Activated CD4-positive, alpha-beta memory T cell treated with anti-CD3 and anti-CD28 coated beads for 36 hours (primary cell): ENCODE measurements at places on chromosomes 16 and 17.

DNA sequence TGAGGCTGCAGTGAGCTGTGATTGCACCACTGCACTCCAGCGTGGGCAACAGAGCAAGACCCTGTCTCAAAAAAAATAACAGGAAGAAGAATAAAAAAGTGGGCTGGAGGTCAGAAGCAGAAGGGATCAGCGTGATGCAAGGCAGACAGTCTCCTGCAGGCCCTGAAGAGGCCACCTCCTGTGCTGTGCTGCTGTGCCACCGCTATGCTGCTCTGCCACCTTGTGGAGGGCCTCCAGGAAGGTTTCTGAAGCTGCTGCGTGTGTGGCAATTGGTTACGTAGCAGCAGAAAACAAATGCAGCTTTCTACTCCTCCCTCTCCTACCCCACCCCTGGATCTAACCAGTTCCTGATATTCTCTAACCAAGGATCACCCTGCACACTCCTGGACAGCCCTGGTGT lies 815.5 kb downstream of the KCNJ18 start:
- H3K27me3 ChIP-seq, result no peaks in the 10 kb centered on the region
- no peak overlapping the region for H3K27ac ChIP-seq
- H3K36me3 ChIP-seq, result no peaks in the 10 kb centered on the region
- no peaks in the 10 kb centered on the region for H3K4me1 ChIP-seq

GRCh38 chr16:88936008-88936555 lies 40.9 kb downstream of the CBFA2T3 start:
- no peaks in the 10 kb centered on the region for H3K4me1 ChIP-seq
- H3K4me3 ChIP-seq, result no peak overlapping the region
- DNase-seq, result peak; percentile 36
- no peak overlapping the region for H3K27ac ChIP-seq
- no peaks in the 10 kb centered on the region for H3K36me3 ChIP-seq

GRCh38 chr16:55901566-55902217 lies 26.5 kb upstream of the CES5A start:
- peaks cover 15% of the 10 kb centered on the region for H3K27me3 ChIP-seq
- no peak for DNase-seq
- no peaks in the 10 kb centered on the region for H3K36me3 ChIP-seq
- H3K27ac ChIP-seq, result no peak overlapping the region

DNA sequence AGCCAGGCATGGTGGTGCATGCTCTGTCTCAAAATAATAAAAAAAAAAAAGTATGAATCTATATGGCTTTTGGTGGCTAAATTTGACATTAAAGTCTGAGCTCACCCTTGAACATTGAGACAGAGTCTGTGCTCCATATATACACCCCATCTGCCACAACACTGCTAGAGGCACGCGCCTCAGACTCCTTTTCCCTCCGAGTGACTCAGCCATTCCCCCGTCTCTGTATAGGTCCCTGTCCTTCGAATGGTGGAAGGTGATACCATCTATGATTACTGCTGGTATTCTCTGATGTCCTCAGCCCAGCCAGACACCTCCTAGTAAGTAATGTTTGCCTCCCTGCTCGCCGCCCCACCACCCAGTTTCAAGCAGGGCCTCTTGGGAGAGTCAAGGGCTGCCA lies 4.5 kb upstream of the EFNB3 start:
- H3K36me3 ChIP-seq, result peaks cover 43% of the 10 kb centered on the region
- H3K27me3 ChIP-seq, result peaks cover 21% of the 10 kb centered on the region
- DNase-seq, result no peak
- peaks cover 12% of the 10 kb centered on the region for H3K4me1 ChIP-seq
- no peak overlapping the region for H3K27ac ChIP-seq

GRCh38 chr16:49469311-49469670 lies 95.7 kb downstream of the C16orf78 start:
- peaks cover 5% of the 10 kb centered on the region for H3K4me1 ChIP-seq
- no peak for DNase-seq
- no peaks in the 10 kb centered on the region for H3K27me3 ChIP-seq
- H3K4me3 ChIP-seq, result no peak overlapping the region
- no peaks in the 10 kb centered on the region for H3K36me3 ChIP-seq

- peaks cover 20% of the 10 kb centered on the region for H3K4me1 ChIP-seq
- peak overlapping the region; percentile 76 for H3K4me3 ChIP-seq
- no peak overlapping the region for H3K27ac ChIP-seq
- peaks cover 16% of the 10 kb centered on the region for H3K36me3 ChIP-seq
- H3K27me3 ChIP-seq, result no peaks in the 10 kb centered on the region
- DNase-seq, result peak; percentile 27
Observed at GRCh38 chr16:2213817-2214718, 572 bp downstream of the PGP start.

DNA sequence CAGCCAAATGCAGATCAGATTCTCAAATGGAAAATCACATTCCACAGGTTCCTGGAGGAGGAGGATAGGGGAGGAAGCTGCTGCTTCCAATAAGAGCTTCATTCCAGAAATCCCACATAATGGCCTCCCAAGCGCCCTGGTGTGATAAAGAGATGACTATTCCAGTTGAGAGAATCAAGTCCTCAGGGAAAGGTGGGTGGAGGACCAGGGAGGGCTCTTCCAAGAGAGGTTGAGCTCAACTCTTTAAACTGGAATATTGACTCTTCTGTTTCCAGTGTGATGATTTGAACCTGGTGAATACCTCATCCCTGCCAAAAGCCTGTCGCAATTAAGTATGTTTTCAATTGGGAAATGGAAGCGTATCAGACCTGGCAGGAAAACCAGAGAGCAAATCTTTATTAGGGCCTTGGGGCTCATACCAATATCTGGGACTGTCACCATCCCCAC lies 81.4 kb upstream of the DYNLRB2 start:
- H3K4me3 ChIP-seq, result no peak overlapping the region
- H3K4me1 ChIP-seq, result no peaks in the 10 kb centered on the region
- no peaks in the 10 kb centered on the region for H3K36me3 ChIP-seq
- no peak for DNase-seq
- no peak overlapping the region for H3K27ac ChIP-seq

DNA sequence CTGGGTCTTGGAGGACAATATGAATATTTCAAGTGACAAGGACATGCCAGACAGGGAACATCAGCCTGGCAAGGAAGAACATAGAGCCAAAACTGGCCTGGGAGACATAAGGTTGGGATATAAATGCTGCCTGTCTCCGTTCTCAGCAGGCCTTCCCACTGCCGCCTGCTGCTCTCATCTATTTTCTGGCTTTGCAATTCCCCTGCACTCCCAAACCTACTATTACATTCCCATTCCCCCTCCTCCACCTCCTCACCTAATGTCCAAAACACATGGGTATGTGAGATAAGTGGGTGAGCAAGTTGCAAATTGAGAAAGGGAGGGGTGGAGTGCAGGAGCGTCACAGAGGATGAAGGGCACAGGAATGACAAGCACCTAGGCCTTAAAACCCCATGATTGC lies 244.3 kb upstream of the CDH8 start:
- no peak for DNase-seq
- H3K4me3 ChIP-seq, result no peak overlapping the region
- no peaks in the 10 kb centered on the region for H3K27me3 ChIP-seq
- H3K36me3 ChIP-seq, result no peaks in the 10 kb centered on the region
- H3K4me1 ChIP-seq, result no peaks in the 10 kb centered on the region
- H3K27ac ChIP-seq, result no peak overlapping the region

DNA sequence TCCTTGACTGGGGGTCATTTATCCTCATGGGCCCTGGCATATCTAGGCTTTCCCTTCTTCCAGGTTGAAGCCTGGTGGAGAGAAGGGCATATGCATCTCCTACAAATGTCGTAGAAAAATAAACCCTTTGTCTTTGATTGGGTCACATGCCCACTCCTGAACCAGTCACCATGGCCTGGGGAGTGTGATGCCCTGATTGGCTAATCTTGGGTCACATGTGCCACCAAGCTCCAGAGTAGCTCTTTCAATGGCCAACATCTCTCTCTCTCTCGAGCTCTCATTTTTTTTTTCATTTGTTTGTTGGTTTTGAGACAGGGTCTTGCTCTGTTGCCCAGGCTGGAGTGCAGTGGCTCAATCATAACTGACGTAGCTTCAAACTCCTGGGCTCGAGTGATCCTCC lies 5.6 kb upstream of the XPO6 start:
- DNase-seq, result no peak
- H3K27ac ChIP-seq, result no peak overlapping the region
- H3K4me1 ChIP-seq, result peaks cover 1% of the 10 kb centered on the region
- no peak overlapping the region for H3K4me3 ChIP-seq
- no peaks in the 10 kb centered on the region for H3K36me3 ChIP-seq

- no peak overlapping the region for H3K4me3 ChIP-seq
- H3K36me3 ChIP-seq, result no peaks in the 10 kb centered on the region
- DNase-seq, result no peak
- H3K27me3 ChIP-seq, result peaks cover 4% of the 10 kb centered on the region
Observed at GRCh38 chr16:84015399-84015798, 27.2 kb downstream of the SLC38A8 start.

- H3K4me1 ChIP-seq, result peaks cover 28% of the 10 kb centered on the region
- H3K27me3 ChIP-seq, result no peaks in the 10 kb centered on the region
- DNase-seq, result peak; percentile 22
Observed at GRCh38 chr17:36592716-36593321, 1.1 kb downstream of the DHRS11 start.

DNA sequence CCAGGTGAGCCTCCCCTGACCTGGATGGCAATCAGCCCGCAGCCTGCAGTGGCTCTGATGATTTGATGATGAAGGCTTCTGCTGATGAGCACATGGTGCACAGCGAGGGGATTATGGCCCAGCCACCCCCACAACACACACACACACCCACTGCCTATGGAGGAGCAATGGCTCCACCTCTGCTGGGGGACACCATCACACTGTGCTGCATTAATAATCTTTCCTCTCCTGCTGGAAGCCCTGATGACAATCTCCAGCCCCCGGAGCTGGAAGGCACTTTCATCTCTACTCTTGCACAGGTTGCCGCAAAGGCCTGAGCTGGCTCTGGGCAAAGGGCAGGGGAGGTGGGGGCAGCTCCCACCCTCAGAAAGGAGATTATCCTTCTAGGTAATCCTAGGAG lies 79.9 kb downstream of the PLXDC1 start:
- H3K4me1 ChIP-seq, result peaks cover 6% of the 10 kb centered on the region
- H3K27ac ChIP-seq, result no peak overlapping the region
- H3K27me3 ChIP-seq, result no peaks in the 10 kb centered on the region
- H3K36me3 ChIP-seq, result peaks cover 2% of the 10 kb centered on the region
- H3K4me3 ChIP-seq, result no peak overlapping the region
- no peak for DNase-seq

DNA sequence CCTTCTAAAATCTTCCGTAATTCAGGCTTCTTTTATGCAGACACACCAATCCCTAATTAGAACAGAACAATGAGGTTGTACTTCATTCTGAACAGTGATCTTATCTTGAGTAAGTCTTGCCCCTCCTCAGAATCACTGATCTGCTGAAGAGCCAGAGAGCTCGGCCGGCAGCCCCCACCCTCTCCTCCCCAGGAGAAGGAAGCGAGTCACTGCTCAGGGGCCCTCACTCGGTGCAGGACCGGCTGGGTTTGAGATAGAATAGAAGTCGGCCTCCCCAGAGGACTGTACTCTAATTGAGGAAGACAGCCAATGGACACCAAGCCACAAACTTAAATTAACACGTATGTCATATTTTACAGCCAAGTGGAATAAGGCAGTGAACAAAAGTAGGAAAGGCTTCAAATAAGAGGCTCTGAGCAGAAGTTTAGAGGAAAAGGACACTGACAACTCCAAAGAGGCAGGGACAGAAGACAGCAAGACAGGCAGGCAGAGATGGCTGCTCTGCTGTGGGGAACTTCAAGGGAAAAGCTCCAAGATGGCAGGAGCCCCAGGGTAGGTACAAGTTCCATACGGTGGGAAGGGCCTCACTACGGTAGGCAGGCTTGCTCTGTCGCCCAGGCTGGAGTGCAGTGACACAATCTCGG lies 18.6 kb downstream of the CREBBP start:
- no peaks in the 10 kb centered on the region for H3K36me3 ChIP-seq
- H3K4me3 ChIP-seq, result no peak overlapping the region
- no peaks in the 10 kb centered on the region for H3K27me3 ChIP-seq
- H3K4me1 ChIP-seq, result peaks cover 81% of the 10 kb centered on the region
- no peak overlapping the region for H3K27ac ChIP-seq

GRCh38 chr17:72934927-72935326 lies 157.6 kb downstream of the SLC39A11 start:
- H3K4me1 ChIP-seq, result peaks cover 21% of the 10 kb centered on the region
- H3K27ac ChIP-seq, result no peak overlapping the region
- H3K4me3 ChIP-seq, result no peak overlapping the region

DNA sequence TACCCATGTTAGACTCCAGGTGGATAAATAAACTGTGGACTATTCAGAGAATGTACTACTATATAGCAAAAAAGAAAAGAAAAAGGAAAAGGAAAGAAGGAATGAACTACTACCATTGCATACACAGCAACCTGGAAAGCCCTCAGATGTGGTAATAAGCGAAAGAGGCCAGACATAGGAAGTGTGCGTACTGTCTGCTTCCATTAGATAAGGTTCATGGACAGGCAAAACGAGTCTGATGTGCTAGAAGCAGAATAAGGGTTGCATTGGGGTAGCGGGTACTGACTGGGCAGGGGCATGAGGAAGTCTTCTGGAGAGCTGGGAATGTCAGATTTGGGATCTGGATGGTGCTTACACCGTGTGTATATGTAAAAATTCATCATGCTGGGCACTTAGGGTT lies 21.8 kb downstream of the CLEC16A start:
- H3K27ac ChIP-seq, result peak overlapping the region; percentile 98
- peak overlapping the region; percentile 34 for H3K4me3 ChIP-seq
- no peaks in the 10 kb centered on the region for H3K27me3 ChIP-seq
- no peak for DNase-seq
- peaks cover 51% of the 10 kb centered on the region for H3K36me3 ChIP-seq

DNA sequence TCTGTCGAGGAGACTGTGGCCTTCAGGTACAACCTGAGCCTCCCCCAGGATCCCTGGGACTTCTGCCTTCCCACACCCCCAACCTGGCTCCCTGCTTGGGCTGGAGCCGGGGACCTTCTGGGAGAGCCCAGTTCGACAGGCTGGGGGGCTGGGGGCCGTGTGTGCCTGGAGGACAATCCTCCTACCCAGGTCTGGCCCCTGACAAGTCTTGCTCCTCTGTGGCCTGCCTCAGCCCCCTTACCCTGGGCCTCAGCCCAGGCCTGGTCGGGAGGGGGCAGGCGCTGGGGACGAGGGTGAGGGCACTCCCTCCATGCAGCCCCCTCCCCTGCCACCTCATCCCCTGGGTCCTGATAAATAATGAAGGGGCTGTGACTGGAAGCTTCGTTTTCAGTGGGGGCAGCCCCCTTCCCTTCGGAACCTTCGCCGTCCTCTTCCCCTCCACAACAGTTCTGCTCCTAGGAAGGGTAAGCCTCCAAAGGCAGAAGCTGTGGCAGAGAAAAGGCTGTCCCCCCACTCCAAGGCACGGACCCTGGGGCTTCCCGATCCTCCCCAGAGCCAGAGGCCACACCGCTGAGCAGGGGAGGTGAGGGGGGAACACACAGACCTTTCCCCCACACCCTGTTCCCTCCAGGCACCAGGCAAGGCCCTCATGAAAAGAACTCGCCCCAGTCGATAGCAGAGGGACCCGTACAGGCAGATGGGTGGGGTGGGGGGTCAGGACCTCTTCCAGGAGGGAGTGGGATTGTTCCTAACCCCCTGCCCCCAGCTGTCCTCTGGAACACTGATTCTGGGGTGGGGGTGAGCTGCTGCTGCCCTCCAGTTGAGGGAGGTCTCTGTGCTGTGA lies 5.0 kb upstream of the BAHCC1 start:
- H3K4me1 ChIP-seq, result peaks cover 16% of the 10 kb centered on the region
- H3K27me3 ChIP-seq, result peaks cover 60% of the 10 kb centered on the region
- no peak overlapping the region for H3K4me3 ChIP-seq
- no peak for DNase-seq

DNA sequence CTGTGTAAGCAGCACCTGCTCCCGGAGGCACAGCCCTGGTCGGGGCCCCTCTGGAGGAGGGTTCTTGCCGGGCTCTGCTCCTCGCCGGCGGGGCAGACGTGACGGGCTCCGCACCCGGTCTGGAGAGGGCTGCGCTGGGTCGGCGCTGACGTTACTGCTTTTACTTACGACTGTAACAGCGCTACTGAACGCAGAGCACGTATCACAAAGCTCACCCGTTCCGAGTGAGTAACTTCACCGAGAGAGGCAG lies 1.3 kb upstream of the RAB40C start:
- peak overlapping the region; percentile 90 for H3K4me3 ChIP-seq
- H3K36me3 ChIP-seq, result peaks cover 8% of the 10 kb centered on the region
- H3K4me1 ChIP-seq, result peaks cover 24% of the 10 kb centered on the region
- H3K27ac ChIP-seq, result peak overlapping the region; percentile 98
- no peaks in the 10 kb centered on the region for H3K27me3 ChIP-seq
